Keratinocyte (primary cell): ENCODE measurements at places on chromosomes 7 and 10. TPM values are rescaled to one million over a fixed set of nuclear protein-coding genes. Genes with fewer than 3 reads are reported as not detected.

Gene FAM25G
- polyA plus RNA-seq = 3.9 to 23.2 TPM (median 10.6 TPM) in 3 replicates

Gene CPA2
- polyA plus RNA-seq = 0.33 to 0.41 TPM (median 0.36 TPM) in 3 replicates

DNA sequence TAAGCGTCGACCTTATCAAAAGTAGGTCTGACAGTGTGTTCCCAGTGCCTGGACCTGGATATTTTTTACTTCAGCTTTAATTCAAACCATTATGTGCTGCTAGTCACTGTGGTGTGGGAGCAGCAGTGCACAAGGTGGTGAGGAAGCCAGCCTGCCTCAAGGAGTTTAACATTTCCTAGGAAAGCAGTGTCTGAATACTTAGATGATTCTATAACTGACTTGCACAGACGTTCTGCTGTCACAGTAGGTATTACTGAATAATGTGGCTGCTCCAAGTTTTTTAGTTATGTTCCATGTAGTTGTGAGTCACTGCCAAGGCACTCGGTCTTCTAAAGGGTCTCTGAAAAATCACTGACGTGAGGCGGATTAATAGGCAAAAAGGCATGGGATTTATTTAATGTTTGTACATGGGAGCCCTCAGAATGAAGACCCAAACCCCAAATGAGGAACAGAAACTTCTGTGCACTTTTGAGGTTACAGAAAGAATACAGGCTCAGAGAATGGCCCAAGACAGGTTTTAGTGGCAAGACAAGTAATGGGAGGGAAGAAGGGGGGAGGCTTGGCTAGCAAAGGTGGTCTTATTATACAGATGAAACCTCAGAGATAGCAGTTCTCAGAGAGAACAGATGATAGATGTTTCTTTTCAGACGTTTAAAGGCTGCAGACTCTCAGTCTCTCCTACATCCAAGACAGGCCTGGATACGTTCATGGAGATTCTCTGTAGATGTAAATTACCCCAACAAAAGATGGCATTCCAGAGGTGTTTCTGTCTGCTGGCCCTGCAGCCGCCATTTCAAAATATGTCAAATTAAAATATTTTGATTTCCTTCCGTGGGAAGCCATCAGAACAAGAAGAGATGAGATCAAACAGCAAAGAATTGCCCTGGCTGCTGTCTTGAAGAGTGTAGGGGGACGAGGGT, 209.3 kb downstream of the SDK1 start:
- H3K27me3 ChIP-seq = no peaks in the 10 kb centered on the region
- H3K4me3 ChIP-seq = no peak overlapping the region
- no peak overlapping the region for H3K27ac ChIP-seq
- DNase-seq = no peak
- no peaks in the 10 kb centered on the region for H3K4me1 ChIP-seq

- no peaks in the 10 kb centered on the region for H3K36me3 ChIP-seq
- no peak overlapping the region for H3K27ac ChIP-seq
- H3K4me3 ChIP-seq = no peak overlapping the region
- no peaks in the 10 kb centered on the region for H3K27me3 ChIP-seq
Measured at GRCh38 chr7:138081868-138082267, 5.6 kb downstream of the AKR1D1 start.

GRCh38 chr7:98679741-98680140, 62.7 kb downstream of the NPTX2 start:
- no peaks in the 10 kb centered on the region for H3K27me3 ChIP-seq
- no peak overlapping the region for H3K4me3 ChIP-seq
- H3K27ac ChIP-seq = no peak overlapping the region
- no peak for DNase-seq

DNA sequence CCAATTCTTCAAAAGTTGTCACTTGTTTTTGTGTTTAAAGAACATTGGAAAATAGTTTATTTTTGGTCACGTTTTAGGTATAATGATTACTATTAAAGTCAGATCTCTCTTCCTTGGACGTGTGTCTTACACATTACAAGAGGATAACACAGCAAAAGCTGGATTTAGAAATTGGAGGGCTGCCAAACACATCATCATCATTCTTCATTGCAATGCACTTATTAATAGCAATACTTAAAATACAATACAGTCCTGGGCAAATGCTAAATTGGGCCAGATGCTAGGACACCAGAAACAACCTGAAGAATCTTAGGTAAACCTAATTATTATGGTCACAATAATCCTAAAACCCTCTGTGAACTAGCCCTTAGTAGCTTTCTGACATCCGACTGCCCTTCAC, 303.6 kb downstream of the DGKB start:
- no peak for DNase-seq
- no peaks in the 10 kb centered on the region for H3K36me3 ChIP-seq
- H3K4me1 ChIP-seq = no peaks in the 10 kb centered on the region
- no peaks in the 10 kb centered on the region for H3K27me3 ChIP-seq
- H3K27ac ChIP-seq = no peak overlapping the region
